AG20443 (cell line): ENCODE measurements at places on chromosomes 2 and 18.

DNA sequence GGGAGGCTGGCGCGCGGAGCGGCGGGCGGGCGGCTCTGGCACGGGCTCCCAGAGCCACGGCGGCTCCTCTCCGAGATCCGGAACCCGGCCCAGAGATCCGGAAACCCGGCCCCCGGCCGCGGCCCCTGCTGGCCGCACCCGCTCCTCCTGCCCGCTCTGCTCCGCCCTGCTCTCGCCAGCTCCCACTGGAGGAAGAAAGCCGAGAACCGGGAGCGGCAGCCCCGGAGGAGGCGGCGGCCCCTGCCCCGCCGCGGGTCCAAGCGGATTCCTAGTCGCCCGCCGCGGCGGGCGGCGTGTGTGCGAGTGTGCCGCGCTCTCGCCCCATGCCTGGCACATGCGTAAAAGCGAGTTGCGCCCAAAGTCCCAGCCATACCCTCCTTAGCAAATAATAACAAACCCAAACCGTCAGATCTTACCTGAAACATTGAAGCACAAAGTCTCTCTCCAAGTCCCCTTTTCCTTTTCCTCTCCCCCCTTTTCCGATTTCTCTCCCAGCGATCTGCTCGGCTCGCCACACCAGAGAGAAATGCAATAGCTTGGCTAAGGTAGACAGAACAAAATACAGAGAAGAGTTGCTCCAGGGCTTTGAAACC lies 108.7 kb upstream of the KCTD1 start:
- peak; percentile 91 for DNase-seq

GRCh38 chr2:109537565-109538222 lies 76.1 kb downstream of the SEPTIN10 start:
- DNase-seq: no peak

DNA sequence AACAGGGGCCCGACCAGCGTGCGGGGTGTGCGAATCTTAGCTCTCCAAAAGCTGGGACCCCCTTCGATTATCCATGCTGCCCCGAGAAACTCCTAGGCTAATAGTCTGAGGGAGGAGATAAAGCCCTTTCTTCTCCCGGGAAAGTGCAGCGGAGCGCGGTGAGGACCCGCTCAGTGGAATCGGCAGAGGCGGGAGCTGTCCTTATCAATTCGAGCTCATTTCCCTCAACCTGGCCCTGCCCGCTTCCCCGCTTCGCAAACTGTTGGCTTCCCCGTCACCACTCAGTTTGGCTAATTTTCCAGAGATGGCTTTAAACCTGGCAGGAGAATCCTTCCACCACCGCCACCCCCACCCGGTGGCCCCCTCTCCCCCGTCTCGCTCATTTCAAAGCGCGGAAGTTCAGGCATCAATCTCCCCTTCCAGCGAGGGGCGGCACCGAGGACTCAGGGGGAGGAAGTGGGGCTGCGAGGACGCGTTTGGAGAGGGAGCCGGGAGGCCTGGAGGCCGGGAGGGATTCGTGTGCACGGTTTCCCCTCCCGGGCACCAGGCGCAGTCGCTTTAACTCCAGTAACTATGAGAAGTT lies 1.6 kb downstream of the KLHL14 start:
- peak; percentile 21 for DNase-seq

DNA sequence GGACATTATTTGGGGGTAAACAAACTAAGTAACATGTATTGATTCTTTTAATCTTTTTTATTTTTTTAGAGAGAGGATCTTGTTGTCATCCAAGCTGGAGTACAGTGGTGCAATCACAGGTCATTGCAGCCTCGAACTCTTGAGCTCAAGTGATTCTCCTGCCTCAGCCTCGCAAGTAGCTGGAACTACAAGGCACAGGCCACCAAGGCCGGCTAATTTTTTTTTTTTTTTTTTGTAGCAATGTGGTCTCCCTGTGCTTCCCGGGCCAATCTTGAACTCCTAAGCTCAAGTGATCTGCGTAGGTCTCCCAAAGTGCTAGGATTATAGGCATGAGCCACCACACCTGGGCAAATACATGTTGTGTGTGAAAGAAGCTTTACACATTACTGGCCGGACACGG lies 29.6 kb downstream of the OLA1 start:
- no peak for DNase-seq

DNA sequence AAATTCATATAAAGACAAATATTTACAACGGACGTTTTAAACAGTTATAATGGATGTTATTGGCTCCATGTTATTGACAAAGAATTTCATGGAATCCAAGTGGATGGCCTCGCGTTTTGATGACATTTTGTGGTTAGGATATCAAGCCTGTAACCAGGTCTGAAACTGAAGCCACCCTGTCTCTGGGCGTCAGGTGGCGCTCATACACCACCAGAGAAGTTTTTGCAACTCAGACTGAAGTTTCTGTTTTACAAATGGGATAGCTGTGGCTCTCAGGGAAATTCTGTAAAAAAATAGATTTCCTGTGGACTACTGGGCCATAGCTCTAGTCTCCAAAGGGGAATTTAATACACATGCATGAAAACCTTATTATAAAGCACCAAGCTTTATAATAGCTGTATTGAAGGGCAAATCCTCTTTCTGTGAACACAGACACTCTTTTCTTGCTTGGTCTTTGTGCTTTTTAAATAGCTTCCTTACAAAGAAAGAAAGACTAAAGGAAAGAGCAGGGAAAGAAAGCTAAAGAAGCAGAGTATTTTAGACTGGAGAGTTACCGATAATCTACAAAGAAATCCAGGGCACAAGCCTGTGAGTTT lies 86.7 kb downstream of the C18orf54 start:
- peak; percentile 63 for DNase-seq

- peak; percentile 8 for DNase-seq
Observed at GRCh38 chr18:62101321-62101721, 85.5 kb downstream of the PIGN start.

- DNase-seq: no peak
Observed at GRCh38 chr18:44258086-44258485, 422.6 kb upstream of the SETBP1 start.

GRCh38 chr2:237033536-237034060 lies 52.1 kb upstream of the COPS8 start:
- DNase-seq: no peak

DNA sequence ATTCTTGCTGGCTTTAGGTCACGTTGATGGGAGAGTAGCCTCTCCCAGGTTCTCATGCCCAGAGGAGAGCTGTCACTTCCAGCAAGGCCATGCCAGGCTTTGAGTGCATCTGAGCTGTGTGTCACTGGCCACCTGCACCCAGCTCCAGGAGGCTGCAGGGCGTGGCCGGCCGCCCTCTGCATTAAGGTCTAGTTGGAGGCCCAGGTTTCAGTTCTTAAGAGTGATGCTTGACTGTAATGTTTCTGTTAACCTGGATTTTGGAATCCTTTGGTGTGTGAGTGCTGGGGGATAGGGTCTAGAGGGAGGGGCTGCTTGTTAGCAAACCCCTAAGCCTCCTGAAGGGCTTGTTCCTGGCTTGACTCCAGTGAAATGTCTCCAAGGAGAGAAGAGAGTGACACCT lies 140.1 kb downstream of the ACOXL start:
- DNase-seq: no peak

GRCh38 chr2:54586062-54586461 lies 129.9 kb downstream of the SPTBN1 start:
- no peak for DNase-seq

- DNase-seq: no peak
Observed at GRCh38 chr2:29518010-29518409, 402.8 kb downstream of the CLIP4 start.

- DNase-seq: no peak
Observed at GRCh38 chr2:10541775-10542432, 93.8 kb upstream of the ODC1 start.
